ENCODE measurements at places on chromosomes 12 and 14. TPM values are rescaled to one million over a fixed set of nuclear protein-coding genes. Genes with fewer than 3 reads are reported as not detected.

Gene BCL2L14
- total RNA-seq, result 17.4 TPM

Gene C3AR1
- total RNA-seq, result 4.6 TPM

Gene HVCN1
- 4.2 TPM for total RNA-seq

Gene SERPINA5
- 4.4 TPM for total RNA-seq

- no peak for DNase-seq
Observed at GRCh38 chr12:92848740-92849139, 80.4 kb downstream of the EEA1 start.

- DNase-seq, result no peak
Observed at GRCh38 chr12:122081083-122081696, 2.6 kb downstream of the MLXIP start.

All from ureter (tissue), 1 donor.